T-helper 17 cell (primary cell): ENCODE measurements at places on chromosomes 2 and 18.

DNA sequence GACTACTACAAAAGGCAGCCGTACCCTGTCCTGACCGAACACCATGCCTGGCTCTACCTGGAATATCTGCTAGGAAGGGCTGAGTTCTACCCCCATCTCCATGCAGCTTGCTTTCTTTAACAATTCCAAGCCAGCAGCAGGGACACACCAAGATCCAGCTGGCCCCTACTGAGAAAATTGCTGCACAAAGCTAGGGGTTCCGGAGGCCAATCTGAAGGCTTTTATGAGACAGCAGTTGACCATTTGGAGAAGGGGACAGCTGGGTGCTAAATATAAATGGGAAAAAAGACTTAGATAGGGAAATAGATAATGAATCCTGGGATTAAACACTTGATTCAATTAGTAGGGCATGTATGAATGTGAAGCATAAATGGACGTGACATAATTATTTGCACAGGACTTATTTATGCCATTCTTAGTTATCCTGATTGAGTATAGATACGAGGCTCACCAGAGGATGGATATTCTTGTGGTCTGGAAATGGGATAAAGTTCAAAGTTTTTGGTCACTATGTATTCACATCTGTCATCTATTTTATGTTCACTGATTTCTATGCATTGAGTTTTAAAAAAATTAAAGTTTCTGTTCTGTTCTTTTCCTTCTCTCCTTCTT lies 204.0 kb downstream of the ZNF521 start:
- DNase-seq = no peak

DNA sequence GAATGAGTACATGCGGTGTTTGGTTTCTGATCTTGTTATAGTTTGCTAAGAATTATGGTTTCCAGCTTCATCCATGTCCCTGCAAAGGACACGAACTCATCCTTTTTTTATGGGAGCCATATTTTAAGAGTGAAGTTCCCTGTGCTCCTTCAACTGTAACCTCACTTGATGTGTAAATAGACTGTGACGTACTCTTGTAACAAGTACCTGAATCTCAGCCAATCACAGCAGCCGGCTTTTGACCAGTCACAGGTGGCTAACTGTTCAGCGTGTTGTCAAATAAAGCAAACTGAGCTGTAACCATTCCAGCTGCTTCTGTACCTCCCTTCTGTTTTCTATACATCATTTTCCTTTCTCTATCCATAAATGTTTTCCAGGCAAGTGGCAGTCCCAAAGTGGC lies 774.3 kb upstream of the HS6ST1 start:
- DNase-seq = no peak

DNA sequence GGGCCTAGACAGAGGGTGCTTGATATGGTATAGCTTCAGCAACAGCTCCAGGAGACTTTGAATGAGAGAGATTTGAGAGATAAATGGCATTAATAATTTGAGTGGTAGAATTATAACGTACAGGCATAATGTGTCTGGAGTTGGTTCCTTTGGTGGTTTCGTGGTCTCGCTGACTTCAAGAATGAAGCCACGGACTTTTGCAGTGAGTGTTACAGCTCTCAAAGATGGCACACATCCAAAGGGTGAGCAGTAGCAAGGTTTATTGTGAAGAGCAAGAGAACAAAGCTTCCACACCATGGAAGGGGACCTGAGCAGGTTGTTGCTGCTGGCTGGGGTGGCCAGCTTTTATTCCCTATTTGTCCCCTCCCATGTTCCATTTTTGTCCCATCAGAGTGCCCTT lies 23.1 kb downstream of the PDCD1 start:
- DNase-seq = no peak

DNA sequence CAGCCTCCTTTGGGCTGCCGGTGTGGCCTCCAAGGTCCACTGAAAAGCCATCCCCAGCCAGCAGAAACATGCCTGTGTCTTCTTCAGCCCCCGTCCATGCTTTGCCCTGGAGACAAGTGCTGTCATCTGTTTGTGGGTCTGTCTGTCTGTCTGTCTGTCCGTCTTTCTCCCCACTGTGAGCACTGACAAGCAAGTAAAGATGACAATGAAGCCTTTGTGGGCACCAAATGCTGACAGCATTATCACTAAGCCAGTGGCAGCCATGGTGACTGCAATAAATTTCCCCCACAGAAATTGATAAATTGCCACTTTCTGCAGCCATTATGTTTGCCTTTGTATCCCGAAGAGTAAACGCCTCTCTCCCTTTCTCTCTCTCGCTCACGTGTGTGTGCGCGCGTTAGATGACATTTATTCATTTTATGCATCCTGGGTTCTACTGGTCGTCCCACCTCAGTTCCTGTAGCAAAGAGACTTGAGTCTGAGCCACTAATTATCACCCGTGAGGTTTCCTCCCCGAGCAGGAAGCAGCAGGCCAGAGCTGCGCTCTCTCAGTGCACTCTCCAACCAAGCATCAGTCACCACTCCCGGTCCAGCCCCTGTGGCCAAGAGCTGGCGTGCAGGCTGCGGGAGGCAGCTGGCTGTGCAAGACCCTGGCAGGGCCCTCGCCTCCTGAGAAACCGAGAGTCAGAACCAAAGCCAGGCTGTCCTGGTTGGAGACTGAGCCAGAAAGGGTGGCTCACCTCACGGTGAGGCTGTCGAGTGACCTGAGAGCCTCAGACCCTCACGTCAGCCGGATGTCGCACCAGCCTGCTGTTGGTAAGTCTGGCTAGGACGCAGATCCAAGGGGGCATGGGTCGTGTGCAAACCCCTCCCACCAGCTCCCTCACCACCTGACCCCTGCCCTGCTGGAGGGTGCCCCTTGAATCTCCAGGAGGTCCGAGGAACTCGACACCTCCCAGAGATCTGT lies 6.9 kb downstream of the STEAP3 start:
- DNase-seq = no peak

- no peak for DNase-seq
Measured at GRCh38 chr2:152336119-152336853, 1.3 kb downstream of the FMNL2 start.

DNA sequence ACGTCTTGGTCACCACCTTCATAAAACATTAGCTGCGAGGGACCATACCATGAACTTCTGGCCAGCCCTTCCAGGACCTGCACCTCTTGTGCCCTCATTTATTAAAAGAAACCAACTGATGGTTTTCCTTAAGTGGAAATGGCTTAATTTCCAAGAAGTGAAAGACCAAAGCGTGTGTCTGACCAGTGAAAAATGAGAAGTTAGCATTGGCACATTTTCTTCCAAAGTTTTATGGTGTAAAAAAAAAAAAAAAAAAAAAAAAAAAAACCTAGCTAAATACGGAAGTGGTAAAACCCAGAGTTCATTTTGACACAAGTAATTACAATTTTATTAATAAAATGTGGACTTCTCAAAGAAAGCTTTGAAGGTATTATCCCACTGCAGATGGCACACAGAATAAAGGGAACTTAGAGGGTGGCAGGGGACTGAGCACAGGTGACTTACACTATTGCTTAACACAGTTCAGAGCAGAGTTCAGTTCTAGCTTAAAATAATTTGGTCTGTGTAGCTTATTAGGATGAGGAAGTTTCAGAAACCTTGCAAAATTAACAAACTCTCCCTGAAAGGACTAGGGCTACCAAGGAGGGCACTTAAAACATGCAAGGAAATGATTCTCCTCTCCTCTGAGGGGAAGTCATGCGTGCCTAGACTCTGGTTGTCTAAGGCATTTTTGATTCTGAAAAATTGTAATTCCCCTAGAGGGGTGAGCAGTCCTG lies 42.2 kb upstream of the EPG5 start:
- no peak for DNase-seq

DNA sequence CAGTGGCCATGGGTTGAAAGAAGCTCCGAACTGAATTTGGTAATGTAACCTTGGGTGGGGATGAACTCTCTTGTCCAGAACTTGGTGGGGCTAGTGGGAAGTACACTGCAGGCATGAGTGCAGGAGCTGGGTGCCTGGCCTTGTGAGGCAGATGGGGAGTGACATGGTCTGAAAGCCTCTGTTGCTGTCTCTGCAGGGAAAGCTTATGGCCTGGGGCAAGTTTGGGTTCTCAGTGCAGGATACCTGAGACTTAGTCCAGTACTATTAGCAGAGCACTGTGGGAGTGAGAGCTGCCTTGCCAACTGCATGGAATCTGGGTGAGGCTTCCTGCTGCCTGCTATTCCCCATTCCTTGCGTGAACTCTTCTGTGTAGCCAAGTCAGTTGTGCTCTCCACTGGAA lies 1620.9 kb upstream of the NXPH2 start:
- DNase-seq = no peak

GRCh38 chr18:44579028-44579702 lies 101.5 kb upstream of the SETBP1 start:
- no peak for DNase-seq

- DNase-seq = no peak
Measured at GRCh38 chr18:37299471-37300304, 265.9 kb downstream of the CELF4 start.

DNA sequence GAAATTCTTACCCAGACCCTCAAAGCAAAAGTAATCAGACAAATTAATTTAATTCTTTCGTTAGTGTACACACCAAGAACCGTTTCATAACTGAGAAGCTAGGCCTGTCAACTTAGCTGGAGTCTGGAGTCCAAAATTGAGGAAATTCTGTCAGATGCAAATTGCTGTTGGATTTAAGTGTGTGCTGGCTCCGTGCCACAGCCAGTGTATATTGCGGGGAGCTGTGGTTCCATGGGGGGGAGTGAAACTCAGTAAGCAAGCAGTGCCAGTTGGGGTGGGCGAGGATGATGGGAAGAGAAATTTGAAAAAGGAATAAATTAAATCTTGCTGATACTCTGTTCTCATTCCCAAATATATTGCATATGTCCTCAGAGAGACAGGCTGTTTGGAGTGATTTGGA lies 4.0 kb downstream of the ARPC2 start:
- no peak for DNase-seq

GRCh38 chr2:7904319-7904718 lies 777.5 kb upstream of the ID2 start:
- no peak for DNase-seq

GRCh38 chr2:148875387-148876051 lies 492 bp downstream of the KIF5C start:
- peak; percentile 18 for DNase-seq

DNA sequence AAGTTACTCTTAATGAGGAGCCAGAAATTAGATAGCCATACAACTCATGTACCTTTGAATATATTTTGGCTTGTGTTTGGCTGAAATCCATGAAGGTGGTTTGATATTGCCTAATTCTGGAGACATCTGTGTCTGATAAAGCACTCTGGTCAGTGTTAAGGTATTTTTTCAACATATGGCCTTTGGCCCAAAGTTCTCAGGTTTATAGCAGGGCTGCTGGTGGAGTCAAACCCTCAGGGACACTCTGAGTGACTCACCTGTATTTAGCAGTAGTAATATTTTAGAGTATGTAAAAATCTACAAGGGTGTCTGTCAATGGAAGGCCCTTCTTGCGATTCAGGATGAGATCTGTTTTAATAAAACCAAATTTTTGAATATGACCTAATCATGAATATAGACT lies 666.5 kb downstream of the SLC4A3 start:
- no peak for DNase-seq

GRCh38 chr18:46393230-46393629 lies 263.8 kb downstream of the LOXHD1 start:
- DNase-seq = no peak

GRCh38 chr18:61921621-61922235 lies 28.9 kb upstream of the RNF152 start:
- DNase-seq = no peak

GRCh38 chr18:76791106-76791505 lies 31.3 kb upstream of the ZNF236 start:
- no peak for DNase-seq

- DNase-seq = no peak
Measured at GRCh38 chr18:38951633-38952032, 1386.0 kb upstream of the CELF4 start.

GRCh38 chr2:78304678-78305077 lies 720.8 kb upstream of the REG3G start:
- DNase-seq = no peak

DNA sequence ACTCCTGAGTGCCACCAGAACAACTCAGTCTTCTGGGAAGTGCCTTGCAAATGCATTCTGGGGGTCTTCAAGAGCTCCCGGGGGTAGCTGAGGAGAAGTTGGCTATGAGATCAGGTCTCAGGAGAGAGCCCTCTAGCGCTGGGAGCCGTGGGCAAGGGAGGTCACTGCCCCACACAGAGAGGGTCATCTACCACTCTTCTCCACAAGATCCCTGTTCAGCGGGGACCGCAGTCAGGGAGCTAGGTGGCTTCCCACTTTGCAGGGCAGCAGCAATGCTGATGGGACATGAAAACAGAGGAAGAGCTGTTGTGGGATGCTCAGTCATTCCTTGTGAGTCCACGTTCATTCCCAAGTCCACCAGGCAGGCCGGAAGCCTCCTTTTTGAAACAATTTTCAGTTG lies 66.6 kb downstream of the ACKR3 start:
- DNase-seq = no peak
